ENCODE measurements at places on chromosomes 6 and 20.
A peak's percentile ranks its signal among the peaks of the same experiment; 100 is the strongest.

- peak; percentile 6 for DNase-seq
Measured at GRCh38 chr6:99130897-99131873, 183.4 kb upstream of the FBXL4 start.

GRCh38 chr6:133360194-133360593, 119.0 kb downstream of the EYA4 start:
- no peak for DNase-seq

DNA sequence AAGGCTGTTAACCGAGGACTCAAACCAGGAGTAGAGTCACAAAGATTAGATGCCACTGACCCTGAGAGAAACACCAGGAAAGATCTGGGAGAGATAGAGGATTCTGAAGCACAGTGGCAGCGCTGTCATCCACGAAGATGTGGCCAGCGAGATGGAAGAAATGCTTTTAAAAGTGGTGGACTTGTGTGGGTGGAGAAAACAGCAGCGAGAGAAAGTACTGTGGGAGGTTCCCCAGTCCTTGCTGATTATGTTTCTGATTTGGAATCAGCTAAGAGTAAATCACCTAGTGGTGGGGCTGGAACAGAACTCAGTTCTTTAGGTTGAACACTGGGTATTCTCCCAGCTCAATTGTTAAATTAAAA, 435 bp upstream of the ZNF322 start:
- no peak for DNase-seq

GRCh38 chr20:41540918-41541317, 77.3 kb downstream of the CHD6 start:
- DNase-seq, result no peak

- no peak for DNase-seq
Measured at GRCh38 chr6:80234401-80234800, 127.9 kb downstream of the BCKDHB start.

DNA sequence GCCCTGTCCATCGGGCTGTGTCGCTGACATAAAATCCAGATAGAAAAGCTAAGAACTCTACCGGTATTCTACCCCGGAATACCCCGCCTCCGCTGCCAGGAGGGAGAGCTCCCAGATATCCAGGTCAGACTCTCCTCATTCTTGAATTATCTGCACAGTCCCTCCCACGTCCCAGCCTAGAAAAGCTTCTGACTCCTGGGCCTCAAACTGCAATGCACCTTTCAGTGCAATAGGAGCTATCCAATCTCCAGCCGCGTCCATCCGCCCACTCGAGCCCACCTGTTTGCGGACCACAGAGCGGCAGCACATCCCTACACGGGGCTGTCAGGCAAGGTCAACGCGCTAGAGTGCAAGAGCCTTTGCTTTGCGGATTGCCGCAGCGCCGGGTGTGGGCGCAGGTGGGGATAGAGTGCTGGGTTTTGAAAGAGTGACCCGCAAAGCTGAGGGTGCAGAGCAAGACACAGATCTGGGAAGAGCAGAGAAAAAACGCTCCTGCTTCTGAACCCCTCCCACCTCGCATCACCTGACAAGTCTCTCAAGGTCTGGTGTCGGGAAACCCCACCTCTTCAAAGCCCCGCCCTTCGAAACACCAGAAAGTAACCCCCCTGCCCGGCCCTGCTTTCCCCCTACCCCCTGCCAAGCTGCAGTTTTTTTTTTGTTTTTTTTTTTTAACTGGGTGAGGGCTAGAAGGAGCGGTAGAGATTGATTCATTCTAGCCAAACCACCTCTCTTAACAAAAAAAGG, 1.3 kb downstream of the TAPBP start:
- peak; percentile 64 for DNase-seq

- DNase-seq, result no peak
Measured at GRCh38 chr20:7637184-7637583, 303.1 kb downstream of the HAO1 start.

DNA sequence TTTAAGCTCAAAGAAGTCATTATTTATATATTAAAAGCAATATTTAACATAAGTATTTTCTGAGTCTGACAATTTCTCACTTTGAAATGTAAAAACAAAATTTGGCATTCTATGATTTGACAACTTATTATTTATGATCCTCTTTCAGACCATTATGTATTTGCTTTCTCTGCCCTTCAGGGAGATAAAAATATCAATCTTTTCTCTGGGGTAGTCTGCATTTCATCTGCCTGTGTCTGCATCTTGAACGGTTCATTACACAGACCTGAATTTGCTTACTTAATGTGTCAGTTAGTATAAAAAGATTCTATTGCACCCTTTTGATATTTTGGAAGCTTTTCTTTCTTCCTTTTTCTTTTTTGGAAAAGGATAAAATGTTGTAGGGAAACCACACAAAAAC, 354.0 kb upstream of the RGS17 start:
- no peak for DNase-seq

Measured in NB4 (cell line).